ENCODE measurements at places on chromosomes 2 and 18. TPM values are rescaled to one million over a fixed set of nuclear protein-coding genes. Genes with fewer than 3 reads are reported as not detected.

DNA sequence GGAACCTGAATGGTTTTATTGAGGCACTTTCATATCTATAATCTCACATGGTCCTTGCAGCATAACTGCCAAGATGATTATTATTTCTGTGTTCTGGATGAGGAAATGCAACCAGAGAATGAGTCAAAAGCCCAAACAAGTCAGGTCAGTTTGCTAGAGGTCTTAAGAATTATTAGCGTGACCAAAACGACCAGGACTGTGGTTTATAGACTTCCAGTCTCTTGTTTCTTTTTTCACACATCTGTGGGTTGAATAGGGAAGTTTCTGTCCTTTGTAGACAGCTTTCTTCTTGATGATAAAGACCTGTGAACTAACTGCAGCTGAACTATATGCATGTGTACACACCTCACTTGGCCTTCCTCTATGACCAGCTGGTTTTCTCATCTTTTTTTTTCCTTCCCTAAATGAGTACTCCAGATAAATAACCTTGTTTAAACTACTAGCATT is 13.9 kb downstream of the ADAM23 start:
- no peak overlapping the region for H3K4me3 ChIP-seq
- no peak for DNase-seq
- H3K36me3 ChIP-seq, result no peaks in the 10 kb centered on the region
- no peaks in the 10 kb centered on the region for H3K27me3 ChIP-seq

DNA sequence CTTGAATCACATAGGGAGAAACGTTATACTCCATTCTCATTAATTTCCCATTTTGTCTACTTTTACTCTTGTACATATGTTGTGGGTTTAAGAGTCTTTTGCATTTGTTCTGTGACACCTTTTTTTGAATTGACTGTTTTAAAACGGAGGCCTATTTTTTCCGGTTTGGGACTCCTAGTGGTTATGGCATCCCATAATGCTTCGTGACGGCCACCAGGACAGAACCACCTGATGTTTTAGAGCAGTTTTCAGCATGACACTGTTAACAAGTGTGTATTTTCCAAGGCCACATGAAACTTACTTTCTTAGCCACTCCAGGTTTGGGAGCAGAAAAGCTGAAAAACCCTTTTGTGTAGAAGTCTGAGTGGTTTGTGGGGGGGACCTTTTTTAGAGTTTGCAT is 8.4 kb downstream of the SOX11 start:
- no peaks in the 10 kb centered on the region for H3K36me3 ChIP-seq
- no peak for DNase-seq
- no peak overlapping the region for H3K27ac ChIP-seq
- peaks cover 20% of the 10 kb centered on the region for H3K27me3 ChIP-seq

Gene GRB14
- 1.0 TPM for total RNA-seq

DNA sequence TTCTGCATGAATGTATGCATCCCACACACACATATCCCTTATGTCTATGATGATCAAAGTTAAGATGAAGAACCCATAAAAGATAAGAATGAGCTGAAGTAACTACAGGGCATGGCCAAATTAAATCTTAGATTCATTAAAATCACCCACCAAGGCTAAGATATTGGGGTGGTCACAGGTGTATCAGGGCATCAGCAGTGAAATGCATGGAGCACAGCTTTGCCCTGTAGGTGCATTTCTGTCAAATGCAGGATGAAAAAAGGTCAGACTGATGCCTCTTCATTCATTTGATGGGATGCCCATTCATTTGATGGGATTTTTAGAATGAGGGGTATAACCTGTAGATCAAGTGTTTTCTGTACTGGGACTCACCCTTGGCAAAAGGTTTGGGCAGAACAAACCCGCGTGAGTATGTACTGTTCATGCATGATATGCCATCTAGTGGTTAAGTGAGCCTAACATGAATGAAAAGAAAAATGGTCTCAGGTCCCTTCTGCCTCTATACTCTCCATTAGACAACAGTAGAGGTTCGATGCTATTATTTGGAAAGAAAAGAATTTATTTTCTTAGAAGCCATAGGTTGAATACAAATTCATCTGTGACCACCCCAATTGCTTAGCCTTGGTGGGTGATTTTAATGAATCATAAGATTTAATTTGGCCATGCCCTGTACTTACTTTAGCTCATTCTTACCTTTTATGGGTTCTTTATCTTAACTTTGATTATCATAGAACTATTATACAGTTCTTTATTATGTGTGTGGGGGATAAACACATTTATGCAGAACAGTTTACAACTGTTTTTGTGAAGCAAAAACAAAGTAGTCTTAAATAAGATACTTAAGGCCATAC is 43.2 kb upstream of the NOSTRIN start:
- H3K4me1 ChIP-seq, result no peaks in the 10 kb centered on the region
- no peak for DNase-seq
- no peak overlapping the region for H3K4me3 ChIP-seq
- no peaks in the 10 kb centered on the region for H3K36me3 ChIP-seq
- H3K27ac ChIP-seq, result no peak overlapping the region

- no peak for DNase-seq
- H3K4me3 ChIP-seq, result no peak overlapping the region
- no peak overlapping the region for H3K27ac ChIP-seq
- H3K36me3 ChIP-seq, result no peaks in the 10 kb centered on the region
Observed at GRCh38 chr2:110960281-110960680, 160.4 kb upstream of the BCL2L11 start.

- no peak overlapping the region for H3K27ac ChIP-seq
- no peak overlapping the region for H3K4me3 ChIP-seq
- H3K4me1 ChIP-seq, result peaks cover 2% of the 10 kb centered on the region
- peaks cover 2% of the 10 kb centered on the region for H3K36me3 ChIP-seq
Observed at GRCh38 chr18:11880586-11881304, 27.4 kb downstream of the MPPE1 start.

DNA sequence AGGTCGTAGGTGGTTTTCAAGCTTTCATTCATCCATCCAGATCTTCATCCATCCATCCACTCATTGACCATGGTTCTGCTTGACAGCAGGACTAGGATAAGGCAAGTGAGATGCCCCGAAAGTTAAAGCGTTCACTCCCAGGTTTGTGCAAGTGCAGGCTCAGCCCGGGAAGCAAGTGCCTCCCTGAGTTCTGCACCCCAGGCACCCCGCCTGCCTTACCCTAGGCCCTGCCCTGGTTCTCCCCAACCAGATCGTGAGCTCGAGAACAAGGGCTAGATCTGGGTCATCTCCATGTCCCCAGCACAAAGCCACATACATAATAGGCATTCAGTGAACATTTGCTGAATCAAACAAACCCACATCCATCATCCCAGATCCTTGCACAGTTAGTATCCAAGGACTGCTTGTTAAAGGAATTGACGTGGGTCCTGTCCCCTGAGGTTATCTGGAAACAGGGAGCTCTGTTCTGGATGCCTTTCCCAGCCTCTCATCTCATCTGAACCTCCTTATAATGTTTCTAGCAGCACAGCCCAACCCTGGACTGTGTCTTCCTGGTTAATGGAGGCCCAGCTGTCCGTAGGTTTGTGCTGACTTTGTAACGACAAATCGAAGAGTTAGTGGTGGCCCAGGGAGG is 116.1 kb upstream of the GPC1 start:
- DNase-seq, result no peak
- H3K4me1 ChIP-seq, result peaks cover 4% of the 10 kb centered on the region
- no peaks in the 10 kb centered on the region for H3K36me3 ChIP-seq

DNA sequence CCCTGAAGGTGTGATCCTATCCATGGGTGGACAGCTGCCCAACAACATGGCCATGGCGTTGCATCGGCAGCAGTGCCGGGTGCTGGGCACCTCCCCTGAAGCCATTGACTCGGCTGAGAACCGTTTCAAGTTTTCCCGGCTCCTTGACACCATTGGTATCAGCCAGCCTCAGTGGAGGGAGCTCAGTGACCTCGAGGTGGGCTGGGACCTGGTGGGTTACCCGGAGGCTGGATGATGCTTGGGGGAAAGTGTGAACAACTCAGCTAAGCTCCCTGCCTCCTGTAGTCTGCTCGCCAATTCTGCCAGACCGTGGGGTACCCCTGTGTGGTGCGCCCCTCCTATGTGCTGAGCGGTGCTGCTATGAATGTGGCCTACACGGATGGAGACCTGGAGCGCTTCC is 16.2 kb downstream of the CAD start:
- no peak for DNase-seq
- no peak overlapping the region for H3K4me3 ChIP-seq
- H3K27ac ChIP-seq, result no peak overlapping the region
- no peaks in the 10 kb centered on the region for H3K4me1 ChIP-seq

DNA sequence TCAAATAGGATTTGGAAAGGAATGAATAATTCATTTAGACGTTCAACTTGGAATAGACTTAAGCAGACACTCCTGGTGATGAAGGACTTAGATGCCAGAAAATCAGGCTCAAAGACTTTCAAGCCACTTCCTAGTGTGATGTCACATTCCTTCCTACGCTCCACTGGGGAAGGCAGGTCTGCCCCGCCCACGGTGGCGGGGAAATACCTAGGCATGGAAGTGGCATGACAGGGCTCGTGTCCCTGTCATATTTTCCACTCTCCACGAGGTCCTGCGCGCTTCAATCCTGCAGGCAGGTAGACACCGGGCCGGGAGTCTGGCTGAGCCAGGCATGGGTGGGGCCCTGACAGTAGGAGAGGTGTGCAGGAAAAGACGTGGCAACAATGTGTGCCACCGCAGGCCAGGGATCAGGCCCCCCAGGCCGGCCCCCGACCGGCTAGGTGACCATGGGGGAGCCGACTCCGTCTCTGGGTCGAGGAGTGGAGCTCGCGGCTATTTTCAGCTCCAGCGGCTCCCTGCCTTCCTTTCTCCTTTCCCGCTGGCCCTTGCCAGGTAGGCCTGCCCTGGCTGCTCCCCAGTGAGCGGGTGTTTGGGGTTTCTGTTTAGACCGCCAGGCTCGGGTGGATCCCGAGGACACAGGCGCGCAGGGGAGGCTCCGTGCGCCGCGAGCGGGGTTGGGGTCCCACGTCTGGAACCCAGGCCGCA is at the start of gene IL1RL2:
Gene IL1RL2, plus strand, starts transcription at position 233 of the 705 bp plus-strand sequence. CDS start 845 bp downstream, outside the sequence.
- H3K27ac ChIP-seq, result peak within 1 kb of the TSS; percentile 88
- peak within 1 kb of the TSS; percentile 55 for H3K4me3 ChIP-seq
- peaks cover 7% of the 10 kb centered on the region for H3K4me1 ChIP-seq
- H3K36me3 ChIP-seq, result no peaks in the 10 kb centered on the region
- no peaks in the 10 kb centered on the region for H3K27me3 ChIP-seq

GRCh38 chr2:193240752-193241151 is 1046.0 kb upstream of the TMEFF2 start:
- no peak overlapping the region for H3K4me3 ChIP-seq
- no peak for DNase-seq
- H3K36me3 ChIP-seq, result no peaks in the 10 kb centered on the region
- no peaks in the 10 kb centered on the region for H3K4me1 ChIP-seq
- no peak overlapping the region for H3K27ac ChIP-seq

GRCh38 chr2:239945751-239946561 is 79.2 kb downstream of the NDUFA10 start:
- H3K27ac ChIP-seq, result no peak overlapping the region
- no peak for DNase-seq
- H3K36me3 ChIP-seq, result no peaks in the 10 kb centered on the region

DNA sequence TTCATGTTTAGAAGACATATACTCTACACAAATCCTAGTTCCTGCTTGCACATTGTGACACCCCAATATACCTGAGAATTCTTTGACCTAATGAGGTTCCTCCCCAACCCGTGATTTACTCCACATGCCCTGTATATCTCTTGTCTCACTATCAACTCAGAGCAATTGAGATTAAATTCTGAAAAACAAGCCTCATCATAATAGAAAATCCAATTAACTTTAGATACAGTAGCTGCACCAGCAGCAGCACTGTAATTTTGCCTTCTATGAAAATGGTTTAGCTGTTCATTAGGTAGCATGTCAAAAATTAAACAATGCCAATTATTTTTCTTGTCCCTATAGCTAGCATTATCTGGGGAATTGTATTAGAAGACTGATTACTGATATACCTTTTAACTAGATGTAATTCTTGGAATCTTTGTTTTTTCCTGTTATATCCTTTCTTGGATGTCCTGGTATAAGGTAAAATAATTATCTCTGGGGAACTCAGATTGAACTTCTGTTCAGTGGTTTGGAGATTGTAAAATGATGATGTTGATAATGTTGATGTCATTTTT is 218.9 kb upstream of the TANK start:
- H3K36me3 ChIP-seq, result no peaks in the 10 kb centered on the region
- no peaks in the 10 kb centered on the region for H3K4me1 ChIP-seq
- H3K4me3 ChIP-seq, result no peak overlapping the region
- no peaks in the 10 kb centered on the region for H3K27me3 ChIP-seq
- no peak for DNase-seq

Gene G6PC2
- total RNA-seq, result not detected

- H3K27ac ChIP-seq, result no peak overlapping the region
- no peaks in the 10 kb centered on the region for H3K4me1 ChIP-seq
- H3K4me3 ChIP-seq, result no peak overlapping the region
- no peaks in the 10 kb centered on the region for H3K36me3 ChIP-seq
- H3K27me3 ChIP-seq, result no peaks in the 10 kb centered on the region
Observed at GRCh38 chr2:217489145-217489960, 513.4 kb downstream of the TNS1 start.

DNA sequence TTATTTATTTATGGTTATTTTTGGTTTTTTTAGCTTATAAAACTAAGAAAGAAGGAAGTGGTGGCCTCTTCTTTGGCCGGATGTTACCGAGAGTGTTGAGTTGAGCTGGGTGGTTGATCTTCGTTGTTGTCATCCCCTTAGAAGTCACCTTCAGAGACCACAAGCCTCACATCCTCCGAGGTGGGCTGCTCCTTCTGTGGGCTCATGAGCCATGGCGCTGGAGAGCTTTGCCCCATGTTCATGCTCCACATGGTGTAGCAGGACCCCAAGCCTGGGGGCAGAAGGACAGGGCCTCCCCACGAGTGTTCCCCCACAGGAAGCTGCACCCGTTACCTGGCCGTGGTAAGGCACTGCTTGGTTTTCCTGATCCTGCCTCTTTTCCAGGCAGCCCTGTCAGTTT is 23.4 kb downstream of the SNTG2 start:
- no peaks in the 10 kb centered on the region for H3K36me3 ChIP-seq
- H3K27ac ChIP-seq, result no peak overlapping the region
- H3K4me3 ChIP-seq, result no peak overlapping the region
- H3K4me1 ChIP-seq, result no peaks in the 10 kb centered on the region
- DNase-seq, result no peak

- peaks cover 1% of the 10 kb centered on the region for H3K4me1 ChIP-seq
- no peak overlapping the region for H3K27ac ChIP-seq
- H3K36me3 ChIP-seq, result no peaks in the 10 kb centered on the region
- H3K4me3 ChIP-seq, result no peak overlapping the region
Observed at GRCh38 chr2:197209742-197210408, 100.7 kb downstream of the ANKRD44 start.

Gene CMPK2
- total RNA-seq, result 4.6 TPM

DNA sequence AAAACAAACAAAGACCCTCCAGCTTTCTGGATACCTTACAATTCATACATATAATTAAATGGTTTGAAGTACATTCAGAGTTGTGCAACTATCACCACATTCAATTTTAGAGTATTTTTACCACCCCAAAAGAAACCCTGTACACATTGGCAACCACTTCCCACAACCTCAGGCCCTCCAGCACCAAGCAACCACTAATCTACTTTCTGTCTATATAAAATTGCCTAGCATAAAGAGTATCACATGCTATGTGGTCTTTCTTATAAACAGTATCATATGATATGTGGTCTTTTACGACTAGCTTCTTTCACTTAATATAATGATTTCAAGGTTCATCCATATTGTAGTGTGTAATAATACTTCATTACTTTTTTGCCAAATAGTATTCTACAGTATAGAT is 7.3 kb downstream of the IER3IP1 start:
- H3K27ac ChIP-seq, result no peak overlapping the region
- H3K27me3 ChIP-seq, result no peaks in the 10 kb centered on the region
- DNase-seq, result no peak
- no peak overlapping the region for H3K4me3 ChIP-seq

Gene HS1BP3
- total RNA-seq, result 7.7 TPM
